HepG2 (cell line): ENCODE measurements at places on chromosomes 11 and 22. TPM values are rescaled to one million over a fixed set of nuclear protein-coding genes. Genes with fewer than 3 reads are reported as not detected.

GRCh38 chr11:45751430-45751829, 53.5 kb upstream of the SLC35C1 start:
- H3K4me1 ChIP-seq, result no peaks in the 10 kb centered on the region
- H3K4me3 ChIP-seq, result no peak overlapping the region
- H3K27me3 ChIP-seq, result peaks cover 5% of the 10 kb centered on the region

DNA sequence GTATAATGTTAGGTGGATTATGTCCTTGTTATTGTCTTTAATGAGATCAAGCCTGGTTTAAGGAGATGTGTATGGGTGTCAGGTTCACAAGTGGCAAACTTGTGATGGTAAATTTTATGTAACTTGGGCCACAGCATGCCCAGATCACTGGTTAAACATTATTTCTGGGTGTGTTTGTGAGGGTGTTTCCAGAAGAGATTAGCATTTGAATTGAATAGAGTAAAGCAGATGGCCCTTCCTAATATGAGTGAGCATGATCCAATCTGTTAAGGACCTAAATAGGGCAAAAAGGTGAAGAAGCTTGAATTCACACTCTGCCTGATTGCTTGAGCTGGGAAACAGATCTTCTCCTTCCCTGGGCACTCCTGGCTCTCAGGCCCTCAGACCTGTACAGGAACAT, 20.7 kb downstream of the OR5B21 start:
- H3K4me3 ChIP-seq, result no peak overlapping the region
- DNase-seq, result no peak

PNPLA5 gene
- not detected in 2 replicates for total RNA-seq

DNA sequence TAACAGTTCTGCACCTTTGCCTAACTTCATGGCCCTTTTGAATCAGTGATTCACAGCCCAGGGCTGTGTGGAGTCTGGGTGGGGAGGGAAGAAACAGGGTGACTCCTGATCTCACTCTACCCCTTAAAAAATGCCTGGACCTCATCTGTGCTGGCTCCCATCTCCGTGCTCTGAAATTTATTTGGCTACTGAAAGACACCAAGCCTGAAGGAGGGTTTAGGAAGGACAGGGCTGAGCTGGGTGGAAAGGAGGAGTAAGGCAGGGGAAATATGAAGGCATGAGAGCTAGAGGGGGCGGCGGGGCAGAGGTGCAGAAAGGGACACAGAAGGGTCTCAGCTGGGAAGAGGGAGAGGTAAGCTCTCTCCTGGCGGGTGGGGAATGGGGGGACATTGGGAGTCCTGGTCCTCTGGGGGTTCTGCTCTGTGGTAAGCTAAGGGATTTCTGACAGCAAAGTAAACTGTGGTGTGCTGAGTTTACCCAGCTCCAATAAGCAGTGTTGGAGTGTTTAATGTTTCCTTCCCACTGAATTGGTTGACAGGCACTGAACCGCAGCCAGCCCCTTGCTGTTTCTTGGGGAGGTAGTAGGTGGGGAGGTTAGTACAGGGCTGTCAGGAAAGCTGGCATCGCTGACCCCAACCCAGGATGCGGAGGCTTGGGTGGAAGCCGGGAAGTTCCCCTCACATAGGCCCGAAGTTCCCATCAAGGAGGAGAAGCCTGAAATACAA, 71.1 kb downstream of the RPUSD4 start:
- H3K4me3 ChIP-seq, result no peak overlapping the region
- no peak overlapping the region for H3K27ac ChIP-seq
- DNase-seq, result no peak
- H3K27me3 ChIP-seq, result no peaks in the 10 kb centered on the region
- H3K4me1 ChIP-seq, result peaks cover 62% of the 10 kb centered on the region

DNA sequence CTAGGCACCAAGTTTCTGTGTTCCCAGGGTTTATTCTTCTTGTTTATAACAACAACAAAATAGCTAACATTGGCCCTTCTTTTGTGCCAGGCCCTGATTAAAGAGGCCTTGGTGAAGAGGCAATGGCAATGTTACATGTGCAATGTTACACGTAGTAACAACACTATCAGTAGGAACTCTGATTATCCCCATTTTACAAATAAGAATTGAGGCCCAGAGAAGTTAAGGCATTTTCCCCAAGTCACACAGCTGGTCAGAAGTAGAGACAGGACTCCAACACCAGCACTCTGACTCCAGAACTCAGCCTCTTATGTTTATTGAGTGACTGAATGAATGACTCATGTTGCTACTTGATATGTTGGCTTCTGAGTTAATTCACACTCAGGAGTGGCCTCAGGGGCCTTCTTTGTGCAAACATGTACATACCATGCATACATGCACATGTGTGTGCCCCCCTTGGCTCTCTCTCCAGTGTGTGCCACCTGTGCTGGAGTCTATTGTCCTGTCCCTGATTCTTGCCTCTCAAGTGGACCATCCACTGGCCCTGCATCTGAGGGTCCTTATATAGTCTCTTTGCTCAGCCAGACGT, 98.4 kb downstream of the TP53I11 start:
- no peak overlapping the region for H3K27ac ChIP-seq
- no peaks in the 10 kb centered on the region for H3K4me1 ChIP-seq
- no peak for DNase-seq

DNA sequence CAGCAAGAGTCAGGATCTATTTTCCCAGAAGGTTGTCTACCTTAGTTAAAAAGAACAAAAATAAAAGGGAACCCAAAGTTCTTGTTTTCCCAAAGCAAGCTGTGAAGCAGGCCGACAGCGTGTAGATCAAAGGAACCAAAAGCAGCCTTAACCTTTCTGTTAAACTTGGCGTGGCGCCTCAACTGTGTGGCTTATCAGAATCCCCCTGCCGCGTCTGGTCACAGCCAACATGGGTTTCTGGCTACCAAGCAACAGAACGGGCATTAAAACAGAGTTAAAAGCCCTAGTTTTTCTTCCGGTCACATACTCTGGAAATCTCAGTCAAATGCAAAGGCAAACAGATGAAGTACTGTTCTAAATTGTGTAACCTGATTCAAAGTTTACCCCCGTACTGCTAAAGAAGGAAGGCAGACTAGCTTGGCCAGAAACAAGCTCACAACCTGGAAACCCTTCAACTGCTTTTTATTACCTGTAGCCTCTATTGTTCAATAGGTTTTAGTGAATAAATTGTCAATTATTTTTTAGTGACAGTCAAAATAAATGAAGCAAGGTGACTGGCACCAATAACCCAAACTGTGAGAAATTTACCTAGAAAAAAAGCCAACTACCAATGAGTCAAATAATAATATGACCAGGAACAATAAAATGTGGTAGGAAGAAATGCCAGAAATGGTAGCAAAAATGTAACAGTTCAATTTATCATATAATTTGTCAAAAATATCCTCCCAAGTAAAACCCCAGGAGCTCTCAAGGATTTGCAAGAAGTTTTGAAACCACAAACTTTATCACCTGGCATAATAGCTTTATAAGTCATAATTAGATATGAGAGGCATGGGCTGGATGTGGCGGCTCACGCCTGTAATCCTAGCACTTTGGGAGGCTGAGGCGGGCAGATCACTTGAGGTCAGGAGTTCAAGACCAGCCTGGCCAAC, 21.4 kb downstream of the CHKA start:
- peaks cover 4% of the 10 kb centered on the region for H3K36me3 ChIP-seq
- H3K27me3 ChIP-seq, result no peaks in the 10 kb centered on the region
- H3K27ac ChIP-seq, result peak overlapping the region; percentile 94

- H3K36me3 ChIP-seq, result no peaks in the 10 kb centered on the region
- no peak overlapping the region for H3K4me3 ChIP-seq
- DNase-seq, result no peak
- H3K27me3 ChIP-seq, result no peaks in the 10 kb centered on the region
- H3K4me1 ChIP-seq, result peaks cover 46% of the 10 kb centered on the region
Measured at GRCh38 chr11:67002297-67002913, 20.5 kb upstream of the SYT12 start.

- peak; percentile 65 for DNase-seq
- no peaks in the 10 kb centered on the region for H3K27me3 ChIP-seq
- no peak overlapping the region for H3K4me3 ChIP-seq
- H3K36me3 ChIP-seq, result peaks cover 15% of the 10 kb centered on the region
Measured at GRCh38 chr22:29040385-29041275, 21.0 kb downstream of the C22orf31 start.

GRCh38 chr11:45245218-45246045, 40.7 kb downstream of the SYT13 start:
- 0 out of 3 replicates have a peak, but pooled peaks cover 4% of the 10 kb centered on the region for H3K27me3 ChIP-seq
- no peak overlapping the region for H3K4me3 ChIP-seq
- no peaks in the 10 kb centered on the region for H3K4me1 ChIP-seq
- no peak for DNase-seq
- H3K27ac ChIP-seq, result no peak overlapping the region

GNG3 gene
- not detected in 2 replicates for total RNA-seq

ANGPTL5 gene
- total RNA-seq, result not detected in 2 replicates

FGF3 gene
- total RNA-seq, result not detected in 2 replicates

DNA sequence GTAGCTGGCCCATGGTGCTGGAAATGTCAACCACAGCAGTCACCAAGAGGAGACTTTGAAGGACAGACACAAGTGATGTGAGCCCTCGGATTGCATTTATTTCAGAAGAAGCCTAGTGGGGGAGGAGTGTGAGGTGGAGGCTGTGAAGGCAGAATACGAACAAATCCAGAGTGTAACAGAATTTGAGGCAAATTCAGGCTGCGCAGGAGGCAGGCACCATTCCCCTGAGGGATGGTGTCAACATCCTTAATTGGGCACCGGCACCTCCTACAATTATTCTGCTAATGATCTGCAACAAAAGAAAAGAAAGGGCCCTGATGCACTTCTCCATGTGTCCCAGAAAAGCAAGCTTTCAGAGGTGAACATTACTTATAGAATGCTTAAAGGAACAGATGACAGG, 32.2 kb downstream of the CWC15 start:
- H3K4me3 ChIP-seq, result no peak overlapping the region
- H3K4me1 ChIP-seq, result no peaks in the 10 kb centered on the region
- DNase-seq, result no peak
- no peak overlapping the region for H3K27ac ChIP-seq

DNA sequence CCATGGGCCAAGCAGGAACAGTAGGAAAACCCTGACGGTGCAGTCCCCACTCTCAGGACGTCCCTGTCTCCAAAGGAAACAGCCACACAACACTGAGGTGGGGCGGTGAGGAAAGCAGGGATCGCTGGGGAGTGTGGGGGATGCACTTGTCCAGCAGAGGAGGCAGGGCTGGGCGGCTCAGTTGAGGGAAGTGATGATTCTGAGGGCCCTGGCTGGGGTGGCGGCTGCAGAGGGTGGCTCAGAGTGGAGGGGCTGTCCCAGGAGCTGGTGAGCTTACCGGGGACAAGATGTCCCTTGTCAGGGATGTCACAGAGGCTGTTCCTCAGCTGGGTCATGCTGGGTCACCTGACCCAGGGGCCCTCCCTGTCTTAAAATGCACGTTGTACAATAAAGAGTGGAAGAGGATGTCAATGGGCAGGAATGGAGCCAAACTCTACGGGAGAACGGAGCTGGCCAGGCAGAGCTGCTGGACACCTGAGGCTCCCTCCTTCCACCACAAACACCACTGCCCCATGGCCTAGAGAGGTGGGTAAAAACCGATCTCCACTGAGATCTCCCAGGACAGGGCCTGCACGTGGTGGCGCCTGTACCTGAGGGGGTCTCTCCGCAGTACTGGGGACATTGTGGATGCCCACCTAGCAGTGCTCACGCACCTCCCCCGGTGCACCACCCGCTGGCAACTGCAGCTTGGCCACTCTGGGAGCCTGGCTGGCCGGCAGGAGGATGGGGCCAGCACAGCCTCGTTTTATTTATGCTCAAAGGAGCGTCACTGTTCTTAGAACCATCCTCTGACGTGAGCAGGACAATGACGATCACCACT, 9.7 kb upstream of the EFCAB6 start:
- peaks cover 1% of the 10 kb centered on the region for H3K27me3 ChIP-seq
- DNase-seq, result no peak
- no peak overlapping the region for H3K4me3 ChIP-seq
- H3K36me3 ChIP-seq, result no peaks in the 10 kb centered on the region
- H3K4me1 ChIP-seq, result peaks cover 12% of the 10 kb centered on the region

GRCh38 chr22:49295851-49296560, 531.7 kb downstream of the BRD1 start:
- H3K4me3 ChIP-seq, result no peak overlapping the region
- DNase-seq, result no peak
- peaks cover 22% of the 10 kb centered on the region for H3K27me3 ChIP-seq
- H3K27ac ChIP-seq, result no peak overlapping the region
- H3K36me3 ChIP-seq, result no peaks in the 10 kb centered on the region
- H3K4me1 ChIP-seq, result no peaks in the 10 kb centered on the region

DNA sequence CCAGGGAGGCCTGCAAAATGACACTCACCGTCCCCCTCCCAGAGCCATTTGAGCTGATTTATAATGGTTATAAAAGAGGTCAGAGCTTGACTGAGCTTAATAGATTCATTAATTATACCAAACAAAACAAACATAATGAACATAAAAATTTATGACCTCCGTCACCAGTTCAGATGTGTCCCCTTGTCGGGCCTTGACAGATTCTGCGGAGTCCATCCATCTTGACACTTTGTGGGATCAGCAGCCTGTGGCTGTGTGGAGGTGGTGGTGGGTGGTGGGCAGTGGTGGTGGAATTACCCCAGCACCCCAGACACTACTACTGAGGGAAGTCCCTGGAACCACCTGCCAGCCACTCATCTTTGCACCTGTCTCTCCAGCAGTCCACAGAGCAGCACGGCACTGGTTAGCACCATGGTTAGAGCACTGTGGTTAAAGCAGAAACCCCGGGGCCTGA, 83.5 kb downstream of the DSCAML1 start:
- no peak for DNase-seq
- no peaks in the 10 kb centered on the region for H3K36me3 ChIP-seq
- H3K27me3 ChIP-seq, result peaks cover 5% of the 10 kb centered on the region

SEPTIN3 gene
- total RNA-seq, result not detected in 2 replicates
